ENCODE measurements at places on chromosomes 6 and 20.

DNA sequence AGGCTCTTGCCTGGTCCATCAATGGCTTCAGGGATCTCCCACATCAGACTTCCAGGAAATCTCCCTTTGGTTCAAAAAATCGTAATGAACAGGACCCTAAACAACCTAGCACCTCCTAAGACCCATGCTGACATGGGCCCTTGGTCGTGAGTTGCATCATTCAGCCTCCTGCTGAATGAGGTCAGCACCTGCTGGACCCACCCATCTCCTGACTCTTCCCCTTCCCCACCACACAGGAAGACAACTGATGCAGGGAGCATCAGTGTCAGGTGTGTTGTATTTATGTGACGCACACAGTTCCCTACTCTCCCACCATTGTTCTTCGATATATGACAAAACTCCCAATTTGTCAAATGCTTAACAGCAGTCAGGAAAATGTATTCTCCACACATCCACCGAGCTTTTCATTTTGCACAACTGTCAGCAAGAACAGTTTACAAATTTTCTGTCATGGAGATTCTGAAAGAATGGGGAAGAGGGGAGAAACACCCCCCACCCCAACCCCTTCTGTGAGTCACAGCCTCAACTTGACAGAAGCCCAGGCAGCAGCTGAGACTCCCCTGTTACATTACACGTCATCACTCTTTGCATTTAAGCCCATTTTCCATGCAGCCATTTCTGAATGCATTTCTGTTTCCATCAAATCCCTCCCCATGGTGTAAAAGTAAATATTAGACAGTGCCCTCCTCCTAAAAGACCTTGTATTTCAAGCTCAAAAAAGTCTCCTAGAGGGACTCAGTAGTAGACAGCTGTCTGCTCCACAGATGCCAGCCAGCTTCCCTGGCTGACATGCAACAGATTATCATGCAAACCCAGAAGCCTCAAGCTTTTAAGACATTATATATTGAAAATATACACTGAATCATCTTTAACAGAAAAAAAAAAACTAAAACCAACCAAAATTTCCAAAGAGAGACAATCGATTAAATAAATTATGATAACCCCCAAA, 577.5 kb downstream of the PTPRT start:
- no peak for DNase-seq

GRCh38 chr6:155452576-155452975, 3.1 kb downstream of the NOX3 start:
- DNase-seq = no peak

DNA sequence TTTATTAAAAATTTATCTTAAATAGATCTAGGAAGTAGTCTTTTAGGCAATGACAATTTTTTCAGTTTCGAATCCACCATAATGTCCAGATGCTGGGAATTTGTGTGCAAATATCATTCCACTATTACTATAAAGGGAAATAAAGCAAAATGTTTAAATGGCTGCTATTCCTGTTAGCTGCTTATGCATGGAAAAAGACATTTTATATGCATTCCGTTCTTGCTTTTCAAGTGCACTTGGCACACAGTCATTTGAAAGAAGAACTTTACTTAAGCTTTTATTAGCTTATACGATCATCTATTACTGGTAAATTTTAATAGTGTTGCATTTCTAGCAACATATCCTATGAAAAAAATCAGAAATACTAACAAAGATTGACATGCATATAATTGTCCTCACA, 42.0 kb downstream of the PRL start:
- DNase-seq = no peak

DNA sequence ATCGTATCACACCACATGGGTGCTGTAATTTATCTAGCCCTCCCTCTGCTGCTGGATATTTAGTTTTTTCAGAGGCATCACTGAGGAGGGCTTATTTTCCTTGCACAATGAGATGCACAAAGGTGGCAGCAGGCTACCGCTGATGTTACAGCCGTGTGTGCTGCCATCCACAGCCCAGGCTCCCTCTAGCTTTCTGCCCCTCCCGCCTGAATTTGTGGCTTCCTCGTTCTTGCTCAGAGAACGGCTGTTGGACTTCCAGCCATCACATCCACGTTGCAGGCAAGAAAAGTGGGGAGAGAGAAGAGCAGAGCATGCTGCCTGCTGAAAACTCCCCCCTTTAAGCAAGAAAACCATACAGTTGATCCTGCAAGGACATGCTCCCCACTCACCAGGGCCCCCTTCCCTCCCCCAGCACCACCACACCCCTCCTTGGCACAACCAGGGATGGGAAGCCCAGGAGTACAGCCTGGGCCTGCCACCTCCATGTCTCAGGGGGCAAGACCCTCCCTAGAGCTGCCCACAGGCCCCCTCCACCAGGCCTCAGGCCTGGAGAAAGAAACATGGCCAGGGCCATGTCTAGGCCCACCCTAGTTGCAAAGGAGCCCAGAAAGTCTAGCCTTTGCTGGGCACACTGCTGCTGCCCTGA, 102.6 kb downstream of the MRPL14 start:
- DNase-seq = no peak

DNA sequence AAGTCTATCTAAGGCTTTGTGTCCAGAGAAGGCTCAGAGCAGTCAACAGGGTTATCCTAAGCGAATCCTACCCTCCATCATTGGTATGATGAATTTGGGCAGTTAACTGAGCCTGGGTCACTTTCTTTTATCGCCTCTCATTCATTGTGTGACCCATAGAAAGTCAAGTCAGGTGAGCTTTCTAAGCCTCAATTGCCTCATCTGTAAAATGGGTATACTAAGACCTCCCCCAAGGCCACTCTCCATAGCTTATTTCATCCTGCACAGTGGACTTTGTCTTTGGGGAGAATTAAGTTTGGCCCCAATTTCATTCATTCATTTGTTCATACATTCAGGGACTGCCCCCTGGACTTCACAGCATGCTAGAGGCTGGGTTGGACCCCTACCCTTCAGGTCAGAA, 110.5 kb downstream of the DHX35 start:
- DNase-seq = no peak

- peak; percentile 46 for DNase-seq
Observed at GRCh38 chr6:139540276-139540675, 165.8 kb upstream of the CITED2 start.

DNA sequence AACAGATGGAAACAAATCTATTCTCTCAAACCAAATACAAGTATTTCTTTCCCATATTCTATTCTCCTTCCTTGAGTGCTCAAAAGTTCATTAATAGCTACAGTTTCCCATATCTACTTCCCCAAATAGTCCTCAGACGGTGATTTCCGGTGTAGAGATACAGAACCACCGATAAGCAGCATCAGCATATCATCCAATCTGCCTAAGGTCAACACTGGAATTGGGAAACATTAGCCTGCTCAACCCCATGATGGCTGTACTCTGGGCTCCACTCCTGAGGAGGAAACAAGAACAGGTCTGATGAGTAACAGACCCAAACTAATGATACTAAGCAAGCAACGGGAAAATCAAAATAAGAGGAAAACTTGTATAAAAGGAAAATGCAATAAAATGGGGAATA, 115.6 kb downstream of the EPB41L2 start:
- DNase-seq = no peak

GRCh38 chr20:46494077-46494476, 19.3 kb downstream of the ZNF334 start:
- DNase-seq = no peak

DNA sequence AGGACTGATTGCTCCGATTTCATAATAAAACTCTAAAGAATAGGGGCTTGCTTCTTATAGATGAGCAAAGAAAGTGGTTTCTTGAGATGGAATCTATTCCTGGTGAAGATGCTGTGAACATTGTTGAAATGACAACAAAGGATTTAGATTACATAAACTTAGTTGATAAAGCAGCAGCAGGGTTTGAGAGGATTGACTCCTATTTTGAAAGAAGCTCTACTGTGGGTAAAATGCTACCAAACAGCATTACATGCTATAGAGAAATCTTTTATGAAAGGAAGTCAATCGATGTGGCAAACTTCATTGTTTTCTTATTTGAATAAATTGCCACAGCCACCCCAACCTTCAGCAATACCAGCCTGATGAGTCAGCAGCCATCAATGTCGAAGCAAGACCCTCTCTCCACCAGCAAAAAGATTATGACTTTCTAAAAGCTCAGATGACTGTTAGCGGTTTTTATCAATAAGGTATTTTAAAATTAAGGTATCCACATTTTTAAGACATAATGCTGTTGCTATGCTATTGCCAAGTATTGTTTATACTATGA, 12.7 kb upstream of the MTRF1L start:
- DNase-seq = no peak

DNA sequence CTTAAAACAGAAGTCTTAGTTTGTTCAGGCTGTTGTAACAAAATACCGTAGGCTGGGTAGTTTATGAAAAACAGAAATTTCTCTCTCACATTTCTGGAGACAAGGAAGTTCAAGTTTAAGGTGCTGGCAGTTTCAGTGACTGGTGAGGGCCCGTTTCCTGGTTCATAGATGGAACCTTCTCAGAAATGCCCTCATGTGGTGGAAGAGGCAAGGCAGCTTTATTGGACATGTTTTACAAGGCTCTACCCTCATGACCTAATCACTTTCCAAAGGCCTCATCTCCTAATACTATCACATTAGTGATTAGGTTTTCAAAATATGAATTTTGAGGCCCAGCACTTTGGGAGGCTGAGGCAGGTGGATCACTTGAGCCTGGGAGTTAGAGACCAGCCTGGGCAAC, 2.4 kb downstream of the HEBP2 start:
- DNase-seq = no peak

DNA sequence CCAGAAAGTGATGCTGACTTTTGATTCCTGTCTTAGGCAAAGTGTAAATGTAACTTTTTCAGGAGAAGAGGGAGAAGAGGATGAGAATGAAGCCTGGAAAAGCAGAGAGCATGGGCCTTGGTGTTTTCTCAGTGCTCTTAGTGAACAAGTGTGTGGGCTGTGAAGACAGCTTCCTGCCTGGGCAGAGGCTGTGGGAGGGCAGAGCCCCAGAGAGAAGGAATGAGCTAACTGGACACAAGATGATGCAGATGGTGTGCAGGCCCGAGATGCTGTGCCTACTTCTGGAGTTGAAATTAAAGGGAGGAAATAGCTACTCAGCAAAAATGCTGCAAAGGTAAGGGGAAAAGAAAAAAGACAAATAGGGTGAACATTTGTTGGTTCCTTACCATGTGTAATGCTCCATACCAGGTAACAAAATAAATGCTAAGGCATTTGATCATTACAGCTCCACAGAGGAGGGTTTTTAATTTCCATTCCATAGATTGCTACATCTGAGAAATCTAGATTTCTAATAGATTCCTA, 87.0 kb upstream of the CEP162 start:
- DNase-seq = no peak

DNA sequence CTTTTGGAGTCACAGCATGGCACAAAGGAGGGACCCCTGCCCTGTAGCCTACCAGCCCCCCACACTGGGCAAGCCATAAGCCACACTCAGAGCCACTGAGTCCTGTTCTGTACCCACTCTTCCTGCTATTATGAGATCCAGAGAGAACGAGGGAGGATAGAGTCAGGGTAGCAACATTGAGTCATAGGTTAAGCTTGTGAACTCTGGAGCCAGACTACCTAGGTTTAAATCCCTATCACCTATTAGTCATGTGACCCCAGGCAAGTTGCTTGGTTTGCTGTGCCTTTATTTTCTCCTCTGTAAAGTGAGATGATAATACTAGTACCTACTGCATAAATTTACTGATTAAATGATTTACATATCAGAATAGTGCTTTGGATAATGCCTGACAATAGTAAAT, 540 bp downstream of the CNBD2 start:
- no peak for DNase-seq

DNA sequence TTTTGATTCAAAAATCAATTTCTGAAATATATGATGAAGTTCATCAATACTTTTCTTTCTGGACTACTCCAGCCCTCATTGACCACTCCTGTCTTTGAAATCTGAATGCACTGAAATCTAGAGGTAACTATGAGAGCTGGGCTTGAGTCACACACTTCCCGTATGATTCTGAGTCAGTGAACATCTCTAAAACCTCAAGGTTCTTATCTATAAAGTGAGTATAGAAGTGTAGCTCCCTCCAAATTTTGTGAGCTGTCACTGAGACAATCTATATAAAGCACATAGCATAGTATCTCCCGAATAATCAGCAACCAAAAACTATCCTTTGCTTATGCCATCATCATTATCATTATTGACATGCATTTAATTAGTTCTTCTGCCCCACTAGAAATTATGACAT, 182.4 kb downstream of the TSHZ2 start:
- DNase-seq = peak; percentile 22

DNA sequence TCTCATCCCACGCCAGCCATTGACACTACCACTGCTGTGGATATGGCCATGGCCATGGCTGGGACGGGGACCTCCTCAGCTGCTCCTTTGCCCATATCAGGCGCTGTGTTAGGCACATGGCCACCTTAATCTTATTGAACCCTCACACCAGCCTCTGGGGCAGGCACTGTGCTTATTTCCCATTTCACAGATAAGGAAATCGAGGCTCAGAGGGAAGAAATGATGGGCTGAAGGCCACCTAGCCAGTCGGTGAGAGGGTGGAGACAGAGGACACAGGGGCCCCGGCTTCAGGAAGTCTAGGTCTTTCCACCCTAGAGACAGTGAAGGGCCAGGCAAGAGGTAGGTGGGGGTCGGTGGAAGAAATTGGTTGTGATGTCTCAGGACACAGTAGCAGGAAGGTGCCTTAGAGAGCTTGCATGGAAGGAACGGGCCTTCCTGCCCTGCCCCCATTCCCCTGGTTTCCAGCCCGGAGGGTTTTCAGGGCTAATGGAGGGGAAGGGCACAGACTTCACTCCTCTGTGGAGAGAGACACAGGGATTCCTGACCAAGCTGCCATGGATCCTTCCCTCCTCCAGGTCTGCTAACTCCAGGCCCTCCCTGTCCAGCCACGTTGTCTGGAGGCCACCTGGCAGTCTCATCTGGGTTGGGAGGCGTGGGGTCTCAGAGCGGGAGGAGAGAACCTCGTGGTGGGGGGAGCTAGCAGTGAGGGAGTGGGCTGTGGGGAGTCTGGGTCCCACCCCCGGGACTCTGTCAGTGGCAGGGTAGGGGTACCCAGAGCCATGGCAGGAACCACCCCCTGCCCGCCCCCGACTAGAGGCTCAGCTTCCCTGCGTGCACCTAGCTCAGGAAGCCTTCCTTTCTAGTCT, 120.4 kb downstream of the VEGFA start:
- DNase-seq = no peak

- DNase-seq = no peak
Observed at GRCh38 chr20:46740214-46740609, 30.8 kb downstream of the SLC2A10 start.

DNA sequence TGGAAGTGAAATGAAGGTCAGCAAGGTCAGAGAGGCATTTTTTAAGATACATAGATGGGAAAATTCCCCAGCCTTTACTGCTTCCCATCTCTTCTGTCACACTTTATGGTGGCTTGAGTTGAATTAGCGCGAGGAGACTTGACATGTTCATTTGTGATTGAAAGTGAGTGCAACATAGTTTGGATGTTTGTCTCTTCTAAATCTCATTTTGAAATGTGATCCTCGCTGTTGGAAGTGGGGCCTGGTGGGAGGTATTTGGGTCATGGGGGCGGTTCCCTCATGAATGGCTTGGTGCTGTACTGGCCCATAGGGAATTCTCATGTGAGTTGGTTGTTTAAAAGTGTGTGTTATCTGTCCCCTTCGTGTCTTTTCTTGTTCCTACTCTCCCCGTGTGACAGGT, 237.2 kb downstream of the CDKAL1 start:
- no peak for DNase-seq

Data from stimulated activated CD4-positive, alpha-beta T cell treated with anti-CD3 and anti-CD28 coated beads, Interleukin-15, amount 100 ng/mL, for 24 hours (primary cell).